ENCODE measurements at places on chromosomes 6 and 20.

DNA sequence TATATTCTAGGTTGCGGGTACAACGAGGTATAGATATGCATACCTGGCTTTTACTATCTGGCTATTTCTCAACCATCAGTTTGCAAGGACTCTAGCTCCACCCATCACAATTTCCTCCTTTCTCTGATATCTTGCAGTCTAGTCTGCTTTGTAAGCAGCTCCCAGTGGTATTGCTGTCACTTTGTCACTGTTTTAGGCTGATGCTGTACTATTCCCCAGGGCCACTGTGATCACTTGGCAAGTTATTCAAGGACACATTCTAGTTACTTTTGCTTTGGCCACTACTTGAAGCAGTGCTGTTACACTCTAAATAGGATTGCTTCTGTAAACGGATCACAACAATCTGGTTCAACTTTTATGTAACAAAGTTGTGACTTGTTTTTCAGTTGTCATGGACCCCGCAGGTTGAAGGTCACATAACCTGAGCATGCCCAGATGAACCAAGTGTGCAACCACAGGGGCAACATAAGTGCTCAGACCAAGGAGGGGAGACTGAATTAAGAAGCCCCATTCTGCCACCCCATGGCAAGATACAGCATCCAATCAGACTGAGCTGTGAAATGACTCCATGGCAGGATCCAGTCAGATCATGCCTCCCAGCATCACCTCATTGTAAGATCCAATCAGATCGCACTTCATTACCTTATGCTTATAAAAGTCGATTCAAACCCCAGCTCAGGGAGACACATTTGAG is 588.4 kb upstream of the CITED2 start:
- no peaks in the 10 kb centered on the region for H3K27me3 ChIP-seq
- H3K27ac ChIP-seq, result no peak overlapping the region
- no peaks in the 10 kb centered on the region for H3K4me1 ChIP-seq
- no peak for DNase-seq
- H3K4me3 ChIP-seq, result no peak overlapping the region

- no peaks in the 10 kb centered on the region for H3K36me3 ChIP-seq
- H3K27ac ChIP-seq, result peak overlapping the region; percentile 38
- peaks cover 1% of the 10 kb centered on the region for H3K27me3 ChIP-seq
- DNase-seq, result no peak
Measured at GRCh38 chr6:127102299-127102698, 16.2 kb upstream of the RSPO3 start.

- H3K4me3 ChIP-seq, result no peak overlapping the region
- no peaks in the 10 kb centered on the region for H3K27me3 ChIP-seq
- no peaks in the 10 kb centered on the region for H3K4me1 ChIP-seq
- H3K27ac ChIP-seq, result no peak overlapping the region
- no peak for DNase-seq
- H3K36me3 ChIP-seq, result no peaks in the 10 kb centered on the region
Measured at GRCh38 chr6:168214586-168215104, 104.9 kb downstream of the DACT2 start.

GRCh38 chr6:7216941-7217621 is 95.9 kb downstream of the SSR1 start:
- peaks cover 54% of the 10 kb centered on the region for H3K4me1 ChIP-seq
- peak overlapping the region; percentile 27 for H3K27ac ChIP-seq
- peaks cover 63% of the 10 kb centered on the region for H3K36me3 ChIP-seq
- no peak for DNase-seq
- H3K27me3 ChIP-seq, result no peaks in the 10 kb centered on the region

DNA sequence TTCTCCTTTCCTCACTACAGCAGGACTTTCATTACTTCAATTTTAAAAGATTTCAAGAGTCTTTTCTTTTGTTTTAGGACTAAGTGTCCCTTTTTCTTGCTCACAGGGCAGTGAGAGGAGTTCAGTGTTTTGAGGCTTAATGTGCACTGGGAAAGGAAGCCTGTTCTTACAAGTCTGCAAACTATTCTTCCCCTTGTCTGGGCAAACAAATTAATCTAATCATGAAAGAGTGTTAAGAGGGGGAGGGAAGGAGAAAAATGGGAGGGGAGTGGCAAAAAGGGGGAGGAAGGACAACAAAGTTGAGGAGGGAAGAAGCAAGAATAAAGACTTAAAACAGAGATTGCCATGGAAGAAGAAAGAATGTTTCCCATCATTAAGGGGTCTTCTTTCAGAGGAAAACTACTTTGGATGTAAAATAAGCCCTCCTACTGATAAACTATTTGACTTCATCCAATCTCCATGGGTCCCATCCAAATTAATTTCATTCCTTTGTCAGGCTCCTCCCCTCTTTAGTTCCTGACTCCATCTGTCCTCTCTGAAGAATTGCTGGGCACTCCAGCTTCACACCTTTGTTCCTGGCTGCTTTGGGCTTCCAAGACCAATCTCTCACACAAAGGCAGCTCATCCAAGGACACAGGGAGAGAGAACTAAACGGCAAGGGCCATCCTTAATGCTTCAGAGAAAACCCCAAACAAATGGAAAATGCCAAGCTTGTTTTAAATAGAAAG is 244.5 kb downstream of the TPBG start:
- H3K4me1 ChIP-seq, result no peaks in the 10 kb centered on the region
- no peak overlapping the region for H3K4me3 ChIP-seq
- no peak for DNase-seq
- no peaks in the 10 kb centered on the region for H3K27me3 ChIP-seq
- H3K36me3 ChIP-seq, result no peaks in the 10 kb centered on the region

GRCh38 chr6:3719462-3720308 is 31.8 kb downstream of the PXDC1 start:
- no peak for DNase-seq
- H3K4me3 ChIP-seq, result no peak overlapping the region
- H3K36me3 ChIP-seq, result peaks cover 24% of the 10 kb centered on the region
- H3K27ac ChIP-seq, result no peak overlapping the region
- no peaks in the 10 kb centered on the region for H3K27me3 ChIP-seq

DNA sequence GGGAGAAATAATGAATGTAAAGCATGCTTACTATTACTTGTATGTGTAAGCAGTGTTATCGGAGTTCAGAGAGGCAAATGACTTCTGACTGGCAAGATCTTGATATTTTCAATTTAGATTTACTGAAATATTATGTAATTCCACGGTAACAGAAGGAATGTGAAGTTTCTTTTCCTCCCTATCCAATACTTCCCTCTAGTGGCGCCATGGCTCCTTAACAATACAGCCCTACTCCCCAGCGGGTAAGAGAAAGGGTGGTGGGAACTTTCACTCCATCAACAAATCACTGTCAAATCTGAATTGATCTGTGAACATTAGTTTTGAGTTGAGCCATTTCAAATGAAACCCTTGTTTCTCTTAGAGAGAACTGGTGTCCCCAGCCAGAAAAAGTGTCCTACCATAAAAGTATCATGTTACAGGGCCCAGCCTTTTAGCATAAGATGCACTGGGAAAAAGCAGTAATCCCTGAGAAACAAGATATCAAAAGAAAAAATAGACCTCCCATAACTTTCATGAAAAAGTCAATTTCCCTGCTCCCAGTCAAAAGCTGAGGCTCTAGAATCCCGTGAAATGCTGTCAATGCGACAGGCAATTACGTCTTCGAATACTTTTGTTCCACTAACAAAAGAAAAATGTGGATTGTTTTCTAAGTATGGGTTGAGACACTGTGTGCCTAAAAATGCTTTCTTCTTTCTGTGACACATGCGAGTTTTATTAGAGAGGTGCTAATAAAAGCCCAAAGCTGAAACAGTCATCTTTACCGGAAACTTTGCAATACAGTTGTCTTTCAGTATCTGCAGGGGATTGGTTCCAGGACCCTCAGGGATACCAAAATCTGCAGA is 12.9 kb downstream of the COX7A2 start:
- H3K4me3 ChIP-seq, result no peak overlapping the region
- H3K27ac ChIP-seq, result no peak overlapping the region
- H3K27me3 ChIP-seq, result no peaks in the 10 kb centered on the region
- no peaks in the 10 kb centered on the region for H3K36me3 ChIP-seq
- no peaks in the 10 kb centered on the region for H3K4me1 ChIP-seq

- H3K27me3 ChIP-seq, result no peaks in the 10 kb centered on the region
- no peak for DNase-seq
- H3K4me3 ChIP-seq, result no peak overlapping the region
- no peaks in the 10 kb centered on the region for H3K36me3 ChIP-seq
- H3K4me1 ChIP-seq, result no peaks in the 10 kb centered on the region
Measured at GRCh38 chr6:130851026-130851425, 23.8 kb downstream of the SMLR1 start.

DNA sequence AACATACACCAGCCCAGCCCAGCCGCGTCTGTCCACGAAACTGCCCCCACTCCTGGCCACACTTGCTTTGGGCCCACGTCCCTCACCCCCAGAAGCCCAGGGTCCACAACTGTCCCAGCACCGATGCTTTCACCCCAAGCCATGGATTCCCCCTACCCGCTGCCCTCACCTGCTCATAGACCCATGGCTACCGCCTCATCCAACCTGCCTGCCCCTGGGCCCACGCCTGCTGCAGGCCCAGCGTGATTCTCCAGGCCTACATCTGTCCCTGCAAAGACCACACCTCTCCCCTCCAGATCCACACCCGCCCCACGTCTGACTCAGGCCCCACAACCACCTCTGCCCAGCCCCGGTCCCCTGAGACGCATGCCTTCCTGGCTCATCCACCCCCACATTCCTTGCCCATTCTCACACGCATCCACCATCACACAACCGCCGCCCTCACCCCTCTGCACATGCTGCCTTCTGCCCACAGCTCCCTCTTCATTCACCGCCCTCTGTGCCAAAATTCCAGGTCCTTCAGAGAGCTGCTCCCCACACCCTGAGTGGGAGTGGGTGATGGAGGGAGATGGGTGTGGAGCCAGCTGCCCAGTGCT is 86.7 kb downstream of the GRM4 start:
- H3K4me1 ChIP-seq, result no peaks in the 10 kb centered on the region
- no peak for DNase-seq
- peaks cover 48% of the 10 kb centered on the region for H3K27me3 ChIP-seq
- no peak overlapping the region for H3K4me3 ChIP-seq
- H3K27ac ChIP-seq, result no peak overlapping the region

- H3K36me3 ChIP-seq, result peaks cover 82% of the 10 kb centered on the region
- H3K4me3 ChIP-seq, result no peak overlapping the region
- no peak for DNase-seq
- no peaks in the 10 kb centered on the region for H3K27me3 ChIP-seq
- no peak overlapping the region for H3K27ac ChIP-seq
- H3K4me1 ChIP-seq, result no peaks in the 10 kb centered on the region
Measured at GRCh38 chr20:1173698-1174097, 11.1 kb downstream of the TMEM74B start.

DNA sequence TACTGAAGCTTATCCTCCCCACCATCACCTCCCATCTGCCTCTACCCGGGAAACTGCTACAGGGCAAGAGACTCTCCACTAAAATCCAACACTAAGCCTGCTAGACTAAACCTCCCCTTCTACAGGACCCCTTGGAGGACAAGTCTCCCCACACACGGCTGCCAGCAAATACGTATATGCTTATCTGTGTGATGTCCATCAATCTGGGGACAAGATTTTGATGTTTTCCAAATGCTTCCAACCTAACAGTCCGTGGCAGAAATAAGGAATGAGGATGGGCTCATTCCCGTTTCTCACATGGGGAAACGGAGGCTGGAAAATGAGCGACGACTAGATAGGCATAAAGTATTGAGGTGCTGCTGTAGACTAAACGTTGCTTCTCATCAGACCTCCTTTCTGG is 1.8 kb downstream of the KCNK5 start:
- DNase-seq, result no peak
- peak overlapping the region; percentile 51 for H3K4me3 ChIP-seq
- H3K36me3 ChIP-seq, result no peaks in the 10 kb centered on the region
- peaks cover 66% of the 10 kb centered on the region for H3K4me1 ChIP-seq
- H3K27ac ChIP-seq, result peak overlapping the region; percentile 81

- H3K36me3 ChIP-seq, result no peaks in the 10 kb centered on the region
- no peak for DNase-seq
- H3K4me3 ChIP-seq, result no peak overlapping the region
- no peak overlapping the region for H3K27ac ChIP-seq
- no peaks in the 10 kb centered on the region for H3K27me3 ChIP-seq
Measured at GRCh38 chr6:16575655-16576054, 185.6 kb downstream of the ATXN1 start.

- no peaks in the 10 kb centered on the region for H3K27me3 ChIP-seq
- no peak for DNase-seq
- H3K4me3 ChIP-seq, result no peak overlapping the region
- no peaks in the 10 kb centered on the region for H3K36me3 ChIP-seq
Measured at GRCh38 chr6:37150314-37150713, 19.6 kb upstream of the PIM1 start.

DNA sequence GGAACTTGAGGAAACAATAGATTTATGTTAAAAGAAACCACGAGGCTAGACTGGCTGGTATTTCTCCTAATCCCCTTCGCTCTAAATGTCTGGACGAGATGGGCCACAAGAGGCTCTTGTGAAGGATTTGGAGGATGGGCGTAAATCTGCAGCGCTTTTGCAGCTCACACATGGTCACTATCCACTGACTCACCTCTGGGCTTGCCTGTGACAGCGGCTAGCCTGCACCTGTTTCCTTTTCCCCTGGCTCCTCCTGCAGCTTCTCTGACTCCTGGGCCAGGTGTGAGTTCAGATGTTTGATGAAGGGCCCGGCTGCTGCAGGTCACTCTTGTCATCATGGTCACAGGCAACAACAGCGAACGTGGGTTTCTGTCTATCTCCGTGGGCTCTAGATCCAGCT is 629.4 kb downstream of the CBLN4 start:
- H3K27ac ChIP-seq, result no peak overlapping the region
- H3K27me3 ChIP-seq, result no peaks in the 10 kb centered on the region
- H3K4me1 ChIP-seq, result no peaks in the 10 kb centered on the region
- no peak overlapping the region for H3K4me3 ChIP-seq
- no peak for DNase-seq
- H3K36me3 ChIP-seq, result no peaks in the 10 kb centered on the region

- H3K36me3 ChIP-seq, result no peaks in the 10 kb centered on the region
- no peaks in the 10 kb centered on the region for H3K4me1 ChIP-seq
- DNase-seq, result no peak
- no peak overlapping the region for H3K27ac ChIP-seq
Measured at GRCh38 chr20:44400970-44401769, 45.7 kb downstream of the HNF4A start.

DNA sequence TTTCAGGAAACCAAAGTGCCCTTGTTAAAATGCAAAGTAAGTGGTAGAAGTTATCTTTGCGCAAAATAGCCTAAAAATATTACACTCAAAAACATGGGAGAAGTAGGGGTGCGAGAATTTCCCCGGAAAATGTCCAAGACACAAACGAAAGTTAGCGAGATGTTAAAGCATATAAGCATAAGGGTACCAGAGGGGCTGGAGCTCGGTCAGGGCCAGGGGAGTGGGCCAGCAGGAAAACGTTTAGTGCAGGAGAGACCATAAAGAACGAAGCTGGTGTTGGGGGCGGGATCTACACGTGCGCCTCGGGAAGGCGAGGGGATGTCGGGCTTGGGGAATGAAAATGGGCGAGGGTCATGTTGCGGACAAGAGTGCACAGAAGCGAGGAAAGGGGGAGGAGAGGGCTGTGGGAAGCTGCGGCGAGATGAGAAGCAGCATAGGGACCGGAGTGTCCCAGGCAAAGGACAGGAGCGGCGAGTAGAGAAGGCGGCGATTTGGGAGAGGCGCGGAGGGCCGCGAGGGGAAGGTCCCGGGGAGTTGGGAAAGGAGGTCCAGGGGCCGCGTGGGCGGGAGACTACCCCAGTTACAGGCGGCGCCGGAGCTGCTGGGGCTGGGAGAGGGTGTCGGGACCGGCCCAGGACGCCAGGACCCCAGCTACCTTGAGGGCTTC is 600 bp downstream of the XPO5 start:
- no peaks in the 10 kb centered on the region for H3K27me3 ChIP-seq
- peak overlapping the region; percentile 70 for H3K27ac ChIP-seq
- H3K4me1 ChIP-seq, result peaks cover 22% of the 10 kb centered on the region
- no peaks in the 10 kb centered on the region for H3K36me3 ChIP-seq
- H3K4me3 ChIP-seq, result peak overlapping the region; percentile 86
